Activated CD8-positive, alpha-beta memory T cell treated with anti-CD3 and anti-CD28 coated beads, Interleukin-2, amount 50 U/mL, for 4 hours (primary cell): ENCODE measurements at places on chromosomes 1 and 21.

DNA sequence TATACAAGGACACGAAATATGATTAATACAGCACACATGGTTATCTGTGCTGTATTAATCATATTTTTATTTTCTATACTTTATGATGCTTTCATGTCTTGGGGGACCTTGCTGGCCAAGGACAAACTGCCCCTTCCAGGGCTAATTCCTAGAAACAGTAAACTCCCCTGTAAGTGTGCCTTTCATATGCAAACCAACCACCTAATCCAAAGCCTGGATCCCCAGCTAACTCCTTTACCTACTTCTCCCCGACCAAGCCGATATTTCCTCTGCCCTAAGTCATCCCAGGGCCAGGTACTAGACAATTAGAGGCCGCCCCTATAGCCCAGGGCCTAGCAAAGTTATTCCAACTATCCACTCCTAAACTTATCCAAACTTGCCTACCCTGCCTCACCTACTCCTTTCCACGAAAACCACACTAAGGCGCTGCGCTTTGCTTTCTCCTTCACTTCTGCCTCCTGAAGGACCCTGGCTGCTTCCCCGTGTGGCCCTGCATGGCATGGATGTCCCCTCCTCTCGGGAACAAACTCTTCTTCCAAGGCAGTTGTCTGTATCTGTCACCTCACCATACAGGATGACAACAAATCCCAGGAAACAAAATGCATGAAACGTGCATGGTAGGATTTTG is 10.2 kb downstream of the SH3BP5L start:
- DNase-seq, result no peak

DNA sequence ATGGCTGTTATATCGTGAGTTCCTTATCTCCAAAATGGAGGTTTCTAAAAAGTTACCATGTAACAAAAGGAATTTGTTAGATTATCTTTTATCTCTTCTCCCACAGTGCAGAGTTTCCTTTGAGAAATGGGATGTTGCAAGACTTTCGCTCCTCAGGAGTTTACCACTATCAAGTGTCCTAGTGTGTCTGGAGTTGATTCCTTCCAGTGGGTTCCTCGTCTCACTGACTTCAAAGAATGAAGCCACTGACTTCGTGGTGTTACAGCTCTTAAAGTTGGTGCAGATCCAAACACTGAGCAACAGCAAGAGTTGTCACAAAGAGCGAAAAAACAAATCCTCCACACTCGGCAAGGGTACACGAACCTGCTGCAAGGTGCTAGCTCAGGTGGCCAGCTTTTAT is 37.0 kb downstream of the SPAG17 start:
- no peak for DNase-seq

DNA sequence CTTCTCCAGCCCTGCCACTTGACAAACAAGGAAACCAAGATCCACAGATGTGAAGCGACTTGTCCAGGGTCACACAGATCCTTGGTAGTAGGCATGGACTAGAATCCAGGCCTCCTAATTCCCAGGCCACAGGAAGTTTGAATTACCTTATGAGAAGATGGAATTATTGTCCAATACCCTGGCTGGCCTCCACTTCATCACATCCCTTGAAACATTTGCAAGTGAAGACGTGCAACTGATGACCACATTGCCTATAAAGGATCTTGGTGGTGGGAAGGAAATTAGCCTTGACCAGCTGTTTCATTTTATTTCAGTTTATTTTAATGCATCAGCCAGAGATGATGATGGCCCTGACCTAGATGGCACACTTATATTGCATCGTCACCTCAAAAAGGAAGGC is 165.8 kb upstream of the CAMK1G start:
- DNase-seq, result no peak

DNA sequence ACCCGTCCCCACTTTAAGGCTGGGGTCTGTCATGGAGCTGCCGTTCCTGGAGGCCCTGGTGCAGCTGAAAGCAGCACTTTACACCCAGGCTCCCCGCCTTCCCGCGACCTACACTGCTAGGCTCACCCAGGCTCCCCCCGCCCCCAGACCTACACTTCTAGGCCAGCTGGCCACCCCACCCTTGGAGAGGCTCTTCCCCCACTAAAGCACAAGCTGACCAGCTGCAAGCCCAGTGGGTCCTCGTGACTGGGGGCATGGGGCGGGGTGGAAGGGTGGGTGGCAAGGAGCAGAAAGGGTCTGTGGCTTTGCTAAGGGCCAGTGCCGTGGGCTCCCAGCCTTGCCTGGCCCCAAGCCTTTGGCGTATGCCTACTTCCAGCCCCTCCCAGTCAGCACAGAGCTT is 9.7 kb upstream of the ARHGEF16 start:
- no peak for DNase-seq

- no peak for DNase-seq
Measured at GRCh38 chr1:186191511-186191910, 183.5 kb downstream of the TPR start.

GRCh38 chr1:169106921-169107602 is 572 bp downstream of the ATP1B1 start:
- DNase-seq, result peak; percentile 17

DNA sequence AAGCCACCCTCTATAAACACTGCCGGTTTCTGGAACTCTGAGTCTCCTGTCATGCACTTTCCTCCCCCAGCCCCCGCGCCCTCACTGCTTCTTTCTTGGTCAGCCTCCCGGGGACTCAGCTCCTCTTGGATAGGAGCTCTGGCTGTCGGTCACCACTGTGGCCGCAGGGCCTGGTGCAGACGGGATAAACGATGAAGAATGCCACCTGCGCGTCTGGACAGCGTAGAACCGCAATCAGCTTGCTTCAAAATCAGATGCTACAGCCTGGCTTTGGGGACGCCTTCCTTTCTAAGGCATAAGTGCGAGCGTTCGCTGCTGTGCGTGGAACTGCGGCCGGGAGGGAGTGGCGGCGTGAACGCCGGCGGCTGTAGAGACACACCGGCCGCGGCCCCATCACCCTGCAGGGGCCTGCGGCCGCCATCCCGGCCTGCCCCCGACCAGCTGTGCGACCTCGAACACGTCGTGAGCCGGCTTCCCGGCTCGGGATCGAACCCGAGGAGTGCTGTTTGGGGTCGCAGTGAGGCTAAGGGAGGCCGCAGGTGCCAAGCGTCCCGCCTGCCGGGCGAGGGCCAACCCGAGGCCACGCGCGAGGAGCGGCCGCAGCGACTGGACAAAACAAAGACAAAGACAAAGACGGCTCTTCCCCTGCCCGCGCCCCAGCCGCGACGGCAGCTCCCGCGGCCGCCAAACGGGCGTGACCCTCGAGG is 688 bp downstream of the PTTG1IP start:
- no peak for DNase-seq

DNA sequence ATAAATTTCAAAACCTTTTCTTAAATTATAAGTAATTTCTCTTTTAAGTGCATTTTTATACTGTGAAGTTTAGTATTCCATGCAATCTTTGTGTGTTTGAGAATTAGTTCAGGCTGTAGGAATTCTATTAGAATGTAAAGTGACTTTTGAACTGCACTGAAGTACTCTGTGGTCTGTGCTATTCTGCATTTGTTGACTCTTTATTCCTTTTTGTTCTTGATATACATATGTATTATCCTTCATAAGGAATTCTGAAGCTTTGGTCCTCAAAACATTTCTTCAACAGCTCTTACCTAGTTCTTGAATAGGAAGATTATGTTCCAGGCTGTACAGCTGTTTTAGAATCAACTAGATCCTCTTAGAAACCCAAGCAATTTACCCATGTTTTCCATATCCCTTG is 158.0 kb downstream of the HS2ST1 start:
- no peak for DNase-seq

DNA sequence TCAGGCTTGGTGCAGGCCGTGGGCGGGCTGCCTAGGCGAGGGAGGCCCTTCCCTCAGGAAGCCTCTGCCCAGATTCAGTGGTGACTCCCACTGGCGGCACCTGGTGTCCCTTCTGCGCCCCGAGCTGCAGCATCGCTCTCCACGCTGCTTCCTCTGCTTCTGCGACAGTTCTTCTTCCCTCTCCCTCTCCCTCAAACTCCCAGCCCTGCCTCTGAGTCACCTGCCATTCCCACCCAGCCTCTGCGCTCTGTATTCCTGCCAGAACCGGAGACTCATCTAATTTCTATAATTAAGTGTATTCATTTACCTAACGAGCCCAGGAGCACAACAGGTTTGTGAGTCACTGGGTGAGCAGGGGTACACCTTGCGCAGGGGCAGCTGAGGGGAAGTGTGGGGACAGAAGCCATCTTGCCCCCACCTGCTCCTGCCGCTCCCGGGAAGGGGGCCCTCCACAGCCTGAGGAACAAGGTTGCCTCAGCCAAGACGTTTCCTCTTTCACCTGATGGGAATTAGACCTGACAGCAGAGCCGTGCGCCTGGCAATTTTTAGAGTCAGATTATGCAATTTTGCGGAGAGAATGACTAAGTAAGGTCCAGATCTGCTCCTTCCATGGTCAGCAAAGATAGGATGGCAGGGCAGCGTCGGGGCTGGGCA is 19.4 kb downstream of the KCNC4 start:
- no peak for DNase-seq

DNA sequence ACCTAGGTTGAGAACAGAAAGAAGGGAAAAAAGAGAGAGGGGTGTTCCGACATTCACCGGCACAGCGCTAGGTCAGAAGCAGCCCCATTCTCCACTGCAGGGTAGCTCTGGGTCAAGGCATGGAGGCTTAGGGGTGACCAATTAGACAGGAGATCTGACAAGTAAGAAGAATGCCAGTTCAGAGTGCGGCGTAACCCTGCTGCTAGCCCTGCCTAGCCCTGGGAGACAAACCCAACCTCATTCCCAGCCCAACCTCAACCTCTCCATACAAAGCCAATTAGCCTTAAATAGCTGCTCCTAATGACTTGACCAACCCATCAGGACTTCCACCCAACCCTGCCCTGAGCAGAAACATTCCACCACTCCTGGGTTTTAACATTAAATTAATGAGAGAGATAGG is 3.4 kb downstream of the PRELP start:
- DNase-seq, result no peak

- DNase-seq, result no peak
Measured at GRCh38 chr1:156440654-156441437, 59.7 kb downstream of the MEF2D start.

GRCh38 chr1:192747943-192748342 is 60.9 kb upstream of the RGS2 start:
- DNase-seq, result no peak

DNA sequence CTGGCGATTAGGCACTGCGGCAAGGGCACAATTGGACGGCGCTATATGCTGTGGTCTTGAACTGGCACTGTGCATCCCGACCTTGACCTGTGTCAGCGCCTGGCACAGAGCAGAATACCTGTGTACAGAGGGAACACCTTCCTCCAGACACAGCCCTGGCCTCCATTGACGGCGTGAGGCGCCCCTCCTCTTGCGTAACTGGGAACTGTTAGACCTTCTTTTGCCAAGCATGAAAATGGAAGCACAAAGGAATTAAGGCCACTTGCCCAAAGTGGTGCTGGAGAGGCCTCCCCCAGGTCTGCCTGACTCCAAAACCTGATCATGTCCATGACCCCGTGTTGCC is 6.8 kb upstream of the AGTRAP start:
- DNase-seq, result no peak

GRCh38 chr1:58162952-58163550 is 383.5 kb downstream of the OMA1 start:
- DNase-seq, result no peak

GRCh38 chr21:35404247-35404646 is 355.1 kb upstream of the RUNX1 start:
- DNase-seq, result no peak

GRCh38 chr1:227268943-227269342 is 49.3 kb downstream of the CDC42BPA start:
- DNase-seq, result no peak

DNA sequence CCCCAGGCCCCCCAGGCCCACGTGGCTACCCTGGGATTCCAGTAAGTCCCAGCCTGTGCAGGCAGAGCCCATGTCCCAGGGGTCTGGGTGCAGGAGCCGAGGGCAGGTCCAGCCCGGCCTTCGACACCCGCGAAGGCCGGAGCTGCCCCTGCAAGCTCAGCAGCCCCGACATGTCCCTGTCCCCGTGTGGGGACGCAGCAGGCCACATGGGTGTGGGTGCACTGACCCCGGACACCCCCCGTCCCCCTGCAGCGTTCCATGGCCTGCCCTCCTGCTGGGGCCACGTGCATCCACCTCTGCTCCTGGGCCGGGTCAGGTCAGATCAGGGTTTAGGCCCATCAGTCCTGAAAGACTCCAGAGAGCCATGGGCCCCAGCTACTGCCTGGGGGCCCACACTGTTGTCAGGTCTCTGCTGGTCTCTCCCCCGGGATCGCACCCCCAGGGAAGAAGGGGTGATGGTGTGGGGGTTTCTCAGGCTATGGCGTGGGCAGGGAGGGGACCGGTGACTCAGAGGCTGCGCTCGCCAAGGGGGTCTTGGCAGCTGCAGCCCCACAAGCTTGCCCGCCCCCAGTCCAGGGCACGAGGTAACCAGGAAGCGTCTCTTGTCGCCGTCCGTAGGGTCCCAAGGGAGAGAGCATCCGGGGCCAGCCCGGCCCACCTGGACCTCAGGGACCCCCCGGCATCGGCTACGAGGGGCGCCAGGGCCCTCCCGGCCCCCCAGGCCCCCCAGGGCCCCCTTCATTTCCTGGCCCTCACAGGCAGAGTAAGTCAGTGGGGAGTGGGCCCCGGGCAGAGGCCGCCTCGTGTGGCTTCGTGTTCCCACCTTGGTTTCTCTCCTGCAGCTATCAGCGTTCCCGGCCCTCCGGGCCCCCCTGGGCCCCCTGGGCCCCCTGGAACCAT is 37.5 kb downstream of the SLC19A1 start:
- peak; percentile 9 for DNase-seq

- DNase-seq, result peak; percentile 53
Measured at GRCh38 chr1:15994590-15995351, 9.3 kb upstream of the SRARP start.

GRCh38 chr21:35833388-35833787 is 226.9 kb downstream of the SETD4 start:
- no peak for DNase-seq

- no peak for DNase-seq
Measured at GRCh38 chr1:43526002-43526401, 4.7 kb upstream of the PTPRF start.
